ENCODE measurements at places on chromosomes 7 and 10.

DNA sequence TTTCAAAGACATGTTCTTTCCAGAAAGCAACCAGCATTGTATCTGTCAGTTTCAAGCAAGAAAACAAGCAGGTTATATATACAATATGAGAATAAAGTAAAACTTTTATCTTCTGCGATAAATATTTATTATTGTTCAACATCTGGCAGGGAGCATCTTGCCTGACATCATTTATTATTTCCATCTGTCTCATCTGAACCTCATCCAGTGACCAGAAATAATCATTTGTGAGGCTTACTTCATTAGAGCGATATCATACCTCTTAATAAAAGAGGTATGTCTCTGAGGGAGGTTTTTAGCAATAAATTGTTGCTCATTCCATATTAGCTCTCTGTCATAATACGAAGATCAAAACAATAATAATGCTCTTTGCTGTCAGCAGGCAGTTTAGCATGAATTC lies 226.1 kb downstream of the CDC14C start:
- DNase-seq, result no peak

DNA sequence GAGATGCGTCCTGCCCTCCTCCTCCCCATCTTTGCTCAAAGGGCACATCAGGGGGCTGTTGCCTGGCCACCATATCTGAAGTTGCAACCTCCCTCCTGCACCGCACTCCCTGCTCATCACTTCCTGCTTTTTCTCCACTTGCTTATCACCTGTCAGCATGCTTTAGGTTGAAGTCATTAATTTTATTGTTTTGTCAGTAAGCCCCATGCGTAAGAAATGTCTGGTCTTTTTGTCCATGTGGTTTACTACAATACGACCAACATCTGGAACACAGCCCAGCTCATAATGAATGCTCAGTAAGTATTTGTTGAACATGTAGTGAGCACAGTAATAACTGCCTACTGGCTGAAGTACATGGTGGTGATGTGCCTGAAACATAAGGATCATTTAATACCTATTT lies 71.6 kb upstream of the GJD4 start:
- no peak for DNase-seq

DNA sequence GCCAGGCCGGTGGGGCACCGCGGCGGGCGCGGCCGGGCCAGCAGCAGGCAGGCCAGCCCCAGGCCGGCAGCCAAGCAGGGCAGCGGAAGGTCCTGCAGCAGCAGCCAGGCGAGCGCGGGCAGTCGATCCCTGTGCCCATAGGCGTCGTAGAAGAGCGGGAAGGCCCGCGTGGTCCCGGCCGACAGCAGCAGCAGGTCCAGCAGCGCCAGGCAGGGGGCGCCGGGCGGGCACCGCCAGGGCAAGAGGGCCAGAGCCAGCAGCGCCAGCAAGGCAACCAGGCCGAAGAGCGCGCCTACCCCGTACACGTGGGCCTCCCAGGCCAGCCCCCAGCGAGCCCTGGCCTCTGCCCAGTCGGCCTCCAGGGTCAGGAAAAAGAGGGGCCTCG lies 8.4 kb upstream of the RBM28 start:
- peak; percentile 81 for DNase-seq

GRCh38 chr10:2978111-2978510 lies 89.2 kb upstream of the PFKP start:
- DNase-seq, result peak; percentile 74

- DNase-seq, result peak; percentile 87
Observed at GRCh38 chr10:124092250-124092859, 1.0 kb downstream of the CHST15 start.

GRCh38 chr10:58963723-58964124 lies 212.7 kb upstream of the PHYHIPL start:
- peak; percentile 93 for DNase-seq
